Amniotic stem cell (primary cell): ENCODE measurements at places on chromosomes 4 and X.

DNA sequence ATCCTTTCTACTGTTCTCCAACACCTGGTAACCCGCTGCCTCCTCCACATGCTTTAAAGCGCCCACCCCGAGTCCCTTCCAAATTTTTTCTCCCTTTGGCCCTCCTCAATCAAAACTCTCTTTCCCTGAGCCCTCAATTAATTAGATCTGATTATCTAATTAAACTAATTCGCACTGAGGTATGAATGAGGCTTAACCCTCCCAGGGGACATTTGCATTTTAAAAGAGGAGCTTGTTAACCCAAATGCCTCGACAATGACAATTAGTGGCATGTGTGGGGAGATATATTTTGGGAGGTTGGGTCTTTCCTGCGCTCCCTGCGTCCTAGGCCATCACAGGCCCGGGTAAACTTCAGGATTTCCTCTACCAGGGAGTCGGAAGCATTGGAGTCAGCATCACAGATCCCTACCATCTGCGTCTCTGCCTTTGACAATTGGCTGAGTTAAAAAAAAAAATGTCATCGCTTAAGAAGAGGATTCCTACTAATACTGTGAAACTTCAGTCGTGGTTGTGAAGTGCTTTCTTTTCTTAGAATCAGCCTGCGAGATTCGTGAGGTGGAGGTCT, 50.6 kb downstream of the TENM3 start:
- no peak for DNase-seq

DNA sequence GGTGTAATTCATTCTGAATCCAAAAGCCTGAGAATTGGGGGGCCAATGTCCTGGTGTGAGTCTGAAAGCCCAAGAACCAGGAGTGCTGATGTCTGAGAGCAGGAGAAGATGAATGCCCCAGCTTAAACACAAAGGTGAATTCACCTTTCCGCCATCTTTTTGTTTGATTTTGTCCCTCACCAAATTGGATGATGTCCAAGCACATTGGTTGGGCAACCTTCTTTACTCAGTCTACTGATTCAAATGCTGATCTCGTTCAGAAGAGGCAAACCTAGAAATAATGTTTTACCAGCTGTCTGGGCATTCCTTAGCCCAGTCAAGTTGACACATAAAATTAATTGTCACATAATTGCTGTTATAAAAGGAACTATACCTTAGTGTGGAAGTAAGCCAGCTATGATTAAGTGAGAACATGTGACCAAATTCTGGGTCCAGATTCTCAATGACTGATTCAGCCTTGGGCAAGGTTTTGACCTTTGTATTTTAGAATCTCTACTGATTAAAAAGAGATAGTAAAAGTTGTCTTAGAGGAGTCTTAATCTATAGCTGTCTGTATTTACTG, 34.5 kb upstream of the SLC4A4 start:
- DNase-seq: no peak

DNA sequence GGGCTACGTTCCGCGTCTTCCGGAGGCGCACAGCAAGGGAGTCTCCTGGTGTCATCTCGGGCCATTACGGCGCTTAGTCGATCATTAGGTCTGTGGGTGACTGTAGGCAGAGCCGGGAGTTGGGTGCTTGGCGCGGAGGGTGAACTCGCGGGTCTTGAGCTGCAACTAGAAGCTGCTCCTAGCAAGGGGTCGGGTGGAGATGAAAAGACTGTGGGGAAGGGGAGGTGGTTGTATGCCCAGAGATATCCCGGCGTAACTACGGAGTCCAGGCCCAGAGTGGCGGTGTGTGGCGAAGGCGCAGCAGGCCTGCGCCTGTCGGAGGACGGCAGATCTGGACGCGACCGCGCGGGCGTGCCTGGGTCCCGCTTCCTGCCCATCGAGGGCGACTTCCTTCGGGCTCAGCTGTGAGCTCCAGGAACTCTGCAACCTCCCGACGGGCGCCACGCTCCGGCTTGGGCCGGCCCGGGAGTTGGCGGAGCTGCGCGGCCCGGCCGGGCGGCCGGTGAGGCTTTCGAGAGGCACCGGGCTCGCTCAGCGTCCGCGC, 2.7 kb upstream of the NKX3-2 start:
- DNase-seq: no peak

- DNase-seq: no peak
Observed at GRCh38 chr4:87979810-87980209, 4.3 kb downstream of the SPP1 start.

DNA sequence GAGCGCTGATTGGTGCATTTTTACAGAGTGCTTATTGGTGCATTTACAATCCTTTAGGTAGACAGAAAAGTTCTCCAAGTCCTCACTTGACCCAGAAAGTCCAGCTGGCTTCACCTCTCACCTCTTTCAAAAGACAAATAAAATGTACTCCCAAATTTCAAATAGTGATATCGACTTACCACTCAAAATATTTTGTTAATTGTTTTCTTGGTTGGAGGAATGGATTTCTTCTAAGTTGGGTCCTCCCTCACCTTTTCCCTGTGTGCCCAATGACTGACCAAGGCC, 338.4 kb upstream of the KLF3 start:
- no peak for DNase-seq

GRCh38 chr4:73648478-73648877, 28.2 kb upstream of the RASSF6 start:
- DNase-seq: no peak

DNA sequence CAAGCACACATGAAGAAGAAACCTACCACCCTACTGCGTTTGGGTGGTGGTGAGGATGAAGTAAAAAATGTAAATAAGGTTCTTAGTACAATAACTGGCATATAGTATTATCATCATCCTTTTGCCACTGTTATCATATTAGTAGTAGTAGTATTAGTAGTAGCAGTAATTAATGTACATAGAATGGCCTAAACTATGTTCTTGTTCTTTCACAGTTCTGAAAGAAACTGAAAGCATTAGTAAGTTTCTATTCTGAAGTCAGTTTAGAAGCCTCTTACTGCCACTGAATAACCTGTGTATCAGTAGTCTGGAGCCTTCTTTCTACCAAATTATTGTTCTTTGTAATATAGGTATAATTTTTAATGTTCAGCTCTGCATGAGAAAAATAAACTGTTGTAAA, 21.0 kb downstream of the COL4A6 start:
- DNase-seq: no peak

DNA sequence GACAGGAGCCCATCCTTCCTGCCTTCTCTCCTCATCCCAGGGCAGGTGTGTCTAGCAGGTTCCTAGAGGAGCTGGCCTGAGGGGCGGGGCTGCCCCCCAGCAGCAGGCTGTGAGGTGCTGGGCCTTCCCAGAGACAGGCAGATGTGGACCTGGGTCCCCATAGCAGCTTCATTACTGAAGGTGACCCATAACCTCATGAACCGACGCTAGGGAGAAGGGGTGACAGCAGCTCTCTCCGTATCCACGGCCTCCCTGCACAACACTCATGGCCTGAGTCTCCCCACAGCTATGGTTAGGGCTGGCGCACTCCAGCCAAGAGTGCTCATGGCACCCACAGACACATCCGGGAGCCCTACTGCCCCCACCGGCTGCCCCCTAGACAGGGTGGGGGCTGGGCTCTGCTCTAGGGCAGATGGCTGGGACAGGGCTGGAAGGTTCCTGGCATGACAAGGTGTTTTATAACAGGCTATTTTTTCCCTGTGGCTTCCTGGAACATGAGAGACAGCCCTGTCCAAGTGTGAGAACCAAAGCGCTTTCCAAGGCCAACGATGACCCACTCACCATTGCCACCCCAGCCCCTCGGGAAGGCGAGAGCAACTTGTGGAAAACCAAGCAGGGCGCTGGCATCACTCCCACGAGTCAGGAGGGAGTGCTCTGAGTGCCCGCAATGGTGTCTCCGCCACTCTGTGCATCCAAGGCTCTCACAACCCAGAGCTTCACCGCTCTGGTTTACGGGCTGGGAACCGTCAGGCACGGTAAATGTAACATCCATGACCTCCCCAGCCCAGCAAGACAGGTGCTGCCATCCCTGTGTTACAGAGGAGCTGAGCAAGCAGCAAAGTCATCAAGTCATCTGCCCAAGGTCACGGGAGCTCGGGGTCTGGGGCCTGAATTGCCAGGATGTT, 59.8 kb downstream of the ACOX3 start:
- DNase-seq: no peak

GRCh38 chrX:40952855-40953254, 132.4 kb upstream of the USP9X start:
- no peak for DNase-seq

- no peak for DNase-seq
Observed at GRCh38 chr4:84126061-84126787, 372.9 kb downstream of the NKX6-1 start.

GRCh38 chrX:11451151-11451550, 157.9 kb downstream of the AMELX start:
- DNase-seq: no peak

- DNase-seq: no peak
Observed at GRCh38 chr4:103137446-103137827, 37.8 kb upstream of the BDH2 start.

- DNase-seq: no peak
Observed at GRCh38 chr4:57764856-57765255, 654.7 kb upstream of the IGFBP7 start.

DNA sequence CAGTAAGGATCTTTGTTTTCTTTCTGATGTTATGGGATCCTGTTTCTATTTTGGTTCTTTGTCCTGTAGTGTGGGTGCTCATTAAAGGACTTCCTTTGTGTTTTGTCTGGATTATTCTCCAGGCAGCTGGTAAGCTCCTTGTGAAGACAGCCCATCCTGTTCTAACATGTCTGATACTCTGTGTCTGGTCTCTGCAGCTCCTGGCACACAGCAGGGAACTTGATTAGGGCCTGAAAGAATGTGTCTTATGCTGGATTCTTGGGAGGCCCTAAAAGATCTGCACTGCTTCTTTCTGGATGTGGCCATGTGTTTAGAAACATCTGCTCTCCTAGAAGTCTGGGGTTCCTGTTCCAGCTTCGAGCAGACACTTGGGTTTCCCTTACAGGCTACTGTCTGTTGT, 38.1 kb upstream of the ATXN3L start:
- DNase-seq: no peak

DNA sequence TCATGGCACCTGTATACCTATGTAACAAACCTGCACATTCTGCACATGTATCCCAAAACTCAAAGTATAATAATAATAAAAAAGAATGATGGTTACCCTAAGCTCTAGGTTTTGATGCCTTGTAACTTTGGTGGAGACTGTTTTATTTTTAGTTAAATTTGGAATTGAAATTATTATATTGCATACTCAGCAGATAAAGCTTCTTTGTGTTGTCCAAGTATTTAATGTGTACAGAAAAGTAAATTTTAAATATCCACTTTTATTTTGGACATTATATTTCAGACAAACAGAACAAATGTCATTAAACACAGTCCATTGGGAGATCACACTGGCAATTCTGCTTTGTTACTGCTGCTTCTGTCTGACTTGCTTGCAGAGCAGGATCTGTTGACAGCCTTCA, 684.5 kb upstream of the CT83 start:
- DNase-seq: no peak

DNA sequence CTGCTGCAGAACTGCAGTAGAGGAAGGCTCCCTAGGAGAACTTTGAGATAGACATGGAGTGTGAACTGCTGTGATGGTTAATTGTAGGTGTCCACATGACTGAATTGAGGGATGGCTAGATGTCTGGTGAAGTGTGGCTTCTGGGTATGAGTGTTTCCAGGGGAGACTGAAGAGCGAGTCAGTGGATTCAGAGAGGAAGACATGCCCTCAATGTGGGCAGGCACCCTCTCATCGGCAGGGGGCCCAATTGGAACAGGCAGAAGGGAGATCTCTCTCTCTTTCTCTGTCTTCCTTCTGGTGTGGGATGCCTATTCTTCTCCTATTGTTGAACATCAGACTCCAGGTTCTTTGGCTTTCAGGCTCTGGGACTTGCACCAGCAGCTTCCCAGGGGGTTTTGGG, 304.7 kb upstream of the GATB start:
- no peak for DNase-seq

DNA sequence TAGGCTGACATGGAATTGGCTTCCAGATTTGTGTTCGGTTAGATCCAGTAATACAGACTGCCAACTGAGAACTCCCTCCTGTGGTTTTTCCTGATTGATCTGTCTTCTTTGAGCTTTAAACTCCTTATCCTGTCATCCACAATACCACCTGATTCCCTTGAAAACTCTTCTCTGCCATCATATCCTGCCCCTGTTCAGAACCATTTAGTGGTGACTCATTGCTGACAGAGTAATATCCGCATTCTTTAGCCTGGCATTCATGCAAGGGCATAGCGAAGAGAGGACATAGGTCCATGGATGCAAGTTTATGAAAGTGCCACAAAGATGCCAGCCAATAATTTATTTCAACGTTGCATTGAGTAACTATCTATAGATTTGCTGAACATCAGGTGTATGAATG, 76.6 kb downstream of the ITIH6 start:
- DNase-seq: no peak

GRCh38 chrX:16205840-16206239, 38.6 kb downstream of the MAGEB17 start:
- no peak for DNase-seq

- no peak for DNase-seq
Observed at GRCh38 chrX:32139476-32139875, 1067.6 kb upstream of the FTHL17 start.
